ENCODE measurements at places on chromosomes 12 and 14. TPM values are rescaled to one million over a fixed set of nuclear protein-coding genes. Genes with fewer than 3 reads are reported as not detected.

LHX5 gene
- not detected for total RNA-seq

GRCh38 chr14:63404906-63405305 is 86.2 kb upstream of the GPHB5 start:
- no peaks in the 10 kb centered on the region for H3K27me3 ChIP-seq
- H3K27ac ChIP-seq = no peak overlapping the region
- DNase-seq = no peak
- no peaks in the 10 kb centered on the region for H3K36me3 ChIP-seq
- no peak overlapping the region for H3K4me3 ChIP-seq
- peaks cover 7% of the 10 kb centered on the region for H3K4me1 ChIP-seq

DNA sequence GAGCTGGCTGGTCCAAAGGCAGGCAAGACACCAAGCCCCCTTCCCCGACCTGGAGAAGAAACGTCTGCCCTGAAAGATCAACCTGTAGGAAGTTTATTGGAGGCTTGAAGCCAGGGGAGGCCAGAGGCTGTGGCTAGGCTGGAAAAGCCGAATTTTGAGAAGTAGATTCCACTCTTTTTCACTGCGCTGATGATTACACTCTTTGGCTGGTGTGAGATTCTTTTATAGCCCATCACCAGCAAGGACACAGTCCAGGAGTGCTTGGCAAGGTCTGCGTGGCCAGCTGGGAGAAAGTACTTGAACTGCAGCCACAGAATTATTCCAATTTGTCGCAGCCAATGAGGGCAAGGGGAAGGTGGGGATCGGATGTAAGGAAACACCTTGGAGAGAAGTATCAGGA is 45.0 kb downstream of the SYNE3 start:
- H3K4me1 ChIP-seq = no peaks in the 10 kb centered on the region
- no peak overlapping the region for H3K4me3 ChIP-seq
- H3K27me3 ChIP-seq = no peaks in the 10 kb centered on the region
- peaks cover 18% of the 10 kb centered on the region for H3K36me3 ChIP-seq
- DNase-seq = no peak

INHBC gene
- not detected for total RNA-seq

DNA sequence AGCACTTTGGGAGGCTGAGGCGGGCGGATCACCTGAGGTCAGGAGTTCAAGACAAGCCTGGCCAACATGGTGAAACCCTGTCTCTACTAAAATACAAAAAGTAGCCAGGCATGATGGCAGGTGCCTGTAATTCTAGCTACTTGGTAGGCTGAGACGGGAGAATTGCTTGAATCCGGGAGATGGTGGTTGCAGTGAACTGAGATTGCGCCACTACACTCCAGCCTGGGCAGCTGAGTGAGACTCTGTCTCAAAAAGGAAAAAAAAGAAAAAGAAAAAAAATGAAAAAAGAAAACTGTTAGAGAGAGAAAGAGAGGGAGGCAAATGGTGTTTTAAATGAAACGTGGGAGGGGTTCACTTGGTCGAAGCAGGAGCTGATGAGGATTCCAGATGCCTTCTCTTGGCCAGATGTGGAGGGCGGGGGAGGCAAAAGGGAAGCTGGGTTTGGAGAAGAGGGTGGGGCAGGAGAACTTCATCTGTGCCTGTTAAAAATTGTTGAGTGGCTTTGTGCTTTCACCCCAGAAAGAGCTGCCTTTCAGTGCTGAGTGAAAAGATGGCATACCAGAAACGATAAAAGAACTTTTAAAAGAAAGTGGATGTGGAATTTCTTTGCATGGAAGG is 1.1 kb downstream of the EMP1 start:
- H3K36me3 ChIP-seq = no peaks in the 10 kb centered on the region
- no peak for DNase-seq
- peaks cover 70% of the 10 kb centered on the region for H3K4me1 ChIP-seq

Data from upper lobe of left lung (tissue), 6 donors.